ENCODE measurements at places on chromosomes 13 and 19.

DNA sequence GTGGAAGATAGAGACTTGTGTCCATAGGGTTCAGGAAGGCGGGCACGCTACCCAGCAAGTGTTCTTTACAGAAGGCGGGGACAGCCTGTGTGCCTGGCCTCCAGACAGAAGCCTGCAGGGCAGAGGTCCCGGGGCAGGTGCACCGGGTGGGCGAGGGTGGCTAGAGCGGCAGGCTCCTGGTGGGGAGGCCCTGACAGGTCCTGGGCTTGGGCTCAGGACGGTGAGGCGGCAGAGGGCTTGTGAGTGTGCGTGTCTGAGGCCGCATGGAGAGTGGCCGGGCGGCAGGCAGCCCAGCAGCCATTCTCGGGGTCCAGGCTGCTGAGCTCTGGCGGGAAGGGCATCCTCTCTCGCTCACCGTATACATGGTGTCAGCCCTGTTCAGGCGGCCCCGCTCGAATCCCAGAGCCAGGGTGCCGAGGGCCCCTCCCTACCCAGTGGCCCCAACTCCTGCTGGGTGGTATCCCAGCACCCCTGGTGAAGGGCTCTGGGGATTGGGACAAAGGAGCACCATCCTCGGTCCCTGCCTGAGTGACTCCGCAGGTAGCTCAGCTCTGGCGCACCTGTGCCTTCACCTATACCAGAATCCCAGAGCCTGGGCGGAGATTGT lies 3.0 kb upstream of the AMH start:
- DNase-seq, result no peak

GRCh38 chr19:15441317-15441716 lies 8.4 kb downstream of the WIZ start:
- no peak for DNase-seq

- no peak for DNase-seq
Measured at GRCh38 chr19:53600217-53600616, 31.6 kb upstream of the DPRX start.

GRCh38 chr13:33206945-33207614 lies 78.5 kb downstream of the STARD13 start:
- DNase-seq, result no peak

- no peak for DNase-seq
Measured at GRCh38 chr13:50122455-50122854, 107.2 kb downstream of the KCNRG start.

- DNase-seq, result no peak
Measured at GRCh38 chr13:53126841-53127245, 98.2 kb downstream of the OLFM4 start.

GRCh38 chr19:14440049-14440448 lies 6.9 kb downstream of the PKN1 start:
- DNase-seq, result peak; percentile 61
